Aorta (tissue), 5 donors: ENCODE measurements at places on chromosomes 5 and 9. TPM values are rescaled to one million over a fixed set of nuclear protein-coding genes. Genes with fewer than 3 reads are reported as not detected.

The ITGA1 gene
- 152 TPM for total RNA-seq

The CDC25C gene
- total RNA-seq: not detected

The TRPM6 gene
- total RNA-seq: 1.0 TPM

The TLE4 gene
- 38.3 TPM for total RNA-seq

- no peak overlapping the region for H3K27ac ChIP-seq
- no peaks in the 10 kb centered on the region for H3K4me1 ChIP-seq
- DNase-seq: no peak
- H3K36me3 ChIP-seq: no peaks in the 10 kb centered on the region
Observed at GRCh38 chr5:89342106-89342876, 459.3 kb upstream of the MEF2C start.

- no peak for DNase-seq
- H3K27ac ChIP-seq: no peak overlapping the region
- H3K27me3 ChIP-seq: no peaks in the 10 kb centered on the region
- H3K36me3 ChIP-seq: peaks cover 14% of the 10 kb centered on the region
- H3K4me1 ChIP-seq: no peaks in the 10 kb centered on the region
Observed at GRCh38 chr9:76707510-76707909, 56.7 kb upstream of the PCA3 start.

DNA sequence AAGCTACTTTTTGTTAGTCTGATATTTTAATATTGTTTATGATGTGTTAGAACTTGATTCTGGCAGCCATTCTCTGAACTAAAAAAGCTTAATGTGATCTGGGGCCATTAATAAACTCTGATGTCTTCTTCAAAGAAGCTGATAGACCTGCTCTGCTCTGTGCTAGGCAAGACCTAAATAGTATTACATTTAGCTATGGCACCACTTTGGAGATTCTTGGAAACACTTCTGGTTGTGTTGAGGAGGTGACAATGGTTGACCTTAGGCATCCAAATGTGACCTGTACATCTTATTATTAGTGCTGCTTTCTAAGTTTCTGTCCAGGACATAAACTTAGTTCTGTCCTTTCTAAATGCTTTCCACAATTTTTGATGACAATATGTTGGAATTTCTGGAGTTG lies 21.7 kb upstream of the SCGB3A2 start:
- H3K27me3 ChIP-seq: no peaks in the 10 kb centered on the region
- no peaks in the 10 kb centered on the region for H3K4me1 ChIP-seq
- no peak for DNase-seq
- H3K36me3 ChIP-seq: no peaks in the 10 kb centered on the region
- no peak overlapping the region for H3K27ac ChIP-seq

DNA sequence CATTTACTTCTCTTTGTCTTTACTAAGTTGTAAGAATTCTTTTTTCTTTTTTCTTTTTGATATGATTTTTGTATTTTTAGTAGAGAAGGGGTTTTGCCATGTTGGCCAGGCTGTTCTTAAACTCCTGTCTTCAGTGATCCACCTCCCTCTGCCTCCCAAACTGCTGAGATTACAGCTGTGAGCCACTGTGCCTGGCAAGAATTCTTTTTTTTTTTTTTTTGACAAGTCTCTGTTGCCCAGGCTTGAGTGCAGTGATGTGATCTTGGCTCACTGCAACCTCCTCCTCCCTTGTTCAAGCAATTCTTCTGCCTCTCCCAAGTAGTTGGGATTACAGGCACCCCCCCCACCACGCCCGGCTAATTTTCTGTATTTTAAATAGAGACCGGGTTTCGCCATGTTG lies 9.9 kb downstream of the NPM1 start:
- no peaks in the 10 kb centered on the region for H3K27me3 ChIP-seq
- H3K27ac ChIP-seq: no peak overlapping the region
- no peaks in the 10 kb centered on the region for H3K4me1 ChIP-seq
- DNase-seq: no peak

DNA sequence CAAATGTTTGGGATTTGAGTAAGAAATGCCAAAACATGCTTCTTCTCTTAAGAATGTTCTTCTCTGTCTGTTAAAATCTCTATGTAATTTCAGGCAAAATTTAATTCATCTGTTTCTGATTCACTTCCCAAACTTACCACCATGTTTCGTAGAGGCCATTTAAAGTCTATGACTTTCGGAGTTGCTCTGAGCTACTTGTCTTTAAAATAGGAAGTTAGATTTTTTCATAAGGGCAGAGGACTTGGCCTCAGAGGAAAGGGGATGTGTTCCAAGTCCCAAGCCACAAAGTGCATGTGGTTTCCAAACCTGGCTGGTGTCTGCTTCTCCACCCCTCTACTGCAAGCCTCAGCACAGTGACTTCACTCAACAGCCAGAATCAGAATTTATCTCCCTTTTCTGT lies 111.3 kb upstream of the ADRA1B start:
- no peaks in the 10 kb centered on the region for H3K27me3 ChIP-seq
- no peak overlapping the region for H3K27ac ChIP-seq
- DNase-seq: peak; percentile 75

DNA sequence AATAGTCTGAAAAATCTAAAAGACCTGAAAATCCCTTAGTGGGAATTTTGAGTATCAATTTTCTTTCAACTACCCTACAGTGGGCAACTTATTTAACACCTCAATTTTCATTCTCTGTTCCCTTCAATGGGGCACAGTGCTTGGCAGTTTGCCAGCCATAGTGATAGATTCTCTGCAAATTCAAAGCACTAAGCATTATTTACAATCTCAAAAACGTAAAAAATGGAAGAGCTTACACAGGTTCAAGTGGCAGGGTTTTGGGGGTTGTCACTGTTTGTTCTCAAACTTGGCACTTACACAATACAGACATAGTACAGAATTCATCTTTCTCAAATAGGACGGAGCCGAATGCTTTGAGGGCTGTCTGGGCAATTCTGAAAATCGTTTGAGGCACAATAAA lies 515.0 kb downstream of the EFNA5 start:
- no peaks in the 10 kb centered on the region for H3K36me3 ChIP-seq
- DNase-seq: no peak
- no peak overlapping the region for H3K4me3 ChIP-seq
- no peak overlapping the region for H3K27ac ChIP-seq

GRCh38 chr5:142153674-142154448 lies 45.3 kb downstream of the NDFIP1 start:
- H3K27ac ChIP-seq: no peak overlapping the region
- no peaks in the 10 kb centered on the region for H3K27me3 ChIP-seq
- no peak overlapping the region for H3K4me3 ChIP-seq

- H3K27me3 ChIP-seq: no peaks in the 10 kb centered on the region
- no peaks in the 10 kb centered on the region for H3K36me3 ChIP-seq
- no peak for DNase-seq
- H3K4me1 ChIP-seq: peaks cover 17% of the 10 kb centered on the region
- no peak overlapping the region for H3K4me3 ChIP-seq
Observed at GRCh38 chr5:55599148-55600050, 64.6 kb upstream of the PLPP1 start.

GRCh38 chr5:138945421-138946240 lies 70.5 kb upstream of the LRRTM2 start:
- peaks cover 6% of the 10 kb centered on the region for H3K36me3 ChIP-seq
- no peak overlapping the region for H3K27ac ChIP-seq
- peak; percentile 69 for DNase-seq
- H3K4me1 ChIP-seq: no peaks in the 10 kb centered on the region
- no peak overlapping the region for H3K4me3 ChIP-seq
- H3K27me3 ChIP-seq: no peaks in the 10 kb centered on the region

GRCh38 chr9:14417237-14417636 lies 103.3 kb upstream of the NFIB start:
- no peak for DNase-seq
- H3K4me3 ChIP-seq: no peak overlapping the region
- H3K27ac ChIP-seq: no peak overlapping the region
- no peaks in the 10 kb centered on the region for H3K4me1 ChIP-seq
- no peaks in the 10 kb centered on the region for H3K36me3 ChIP-seq

DNA sequence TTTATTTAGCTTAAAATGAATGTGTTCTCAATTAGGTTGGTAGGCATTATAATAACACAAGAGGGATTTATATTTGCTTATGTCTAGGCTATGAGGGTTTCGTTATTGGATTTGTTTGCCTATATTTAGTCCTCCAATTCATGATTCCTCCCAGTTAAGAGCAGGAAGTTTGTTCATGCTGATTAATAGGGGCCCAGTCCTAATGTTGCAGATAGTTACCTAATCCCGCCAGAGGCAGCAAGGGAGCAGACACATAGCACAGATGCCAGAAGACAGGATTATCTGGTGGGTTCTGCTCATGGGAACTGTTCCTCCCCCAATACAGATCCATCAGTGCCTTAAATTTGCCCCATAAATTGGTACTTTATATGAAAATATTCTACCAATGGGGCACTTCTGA lies 100.8 kb upstream of the TLE4 start:
- H3K27ac ChIP-seq: no peak overlapping the region
- DNase-seq: no peak
- H3K4me3 ChIP-seq: no peak overlapping the region
- H3K36me3 ChIP-seq: no peaks in the 10 kb centered on the region

DNA sequence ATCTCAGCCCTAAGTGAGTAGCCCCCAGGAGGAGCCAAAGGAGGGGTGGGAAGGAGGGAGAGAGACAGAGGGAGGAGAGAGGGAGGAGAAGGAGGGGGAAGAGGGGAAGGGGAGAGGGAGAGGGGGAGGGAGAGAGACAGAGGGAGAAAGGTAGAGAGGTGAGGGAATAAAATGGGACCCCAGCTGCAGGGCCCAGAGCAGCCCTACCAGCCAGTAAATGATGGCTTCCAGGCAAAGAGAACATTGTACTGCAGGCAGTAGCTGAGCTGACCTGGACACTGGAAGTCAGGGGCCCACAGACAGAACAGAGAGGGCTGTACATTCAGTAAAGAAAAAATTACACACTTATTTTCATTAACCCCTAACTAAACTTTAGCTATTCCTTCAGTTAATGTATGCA lies 57.8 kb upstream of the GNE start:
- H3K36me3 ChIP-seq: no peaks in the 10 kb centered on the region
- DNase-seq: no peak
- H3K27me3 ChIP-seq: no peaks in the 10 kb centered on the region
- H3K4me3 ChIP-seq: no peak overlapping the region
- H3K4me1 ChIP-seq: no peaks in the 10 kb centered on the region

DNA sequence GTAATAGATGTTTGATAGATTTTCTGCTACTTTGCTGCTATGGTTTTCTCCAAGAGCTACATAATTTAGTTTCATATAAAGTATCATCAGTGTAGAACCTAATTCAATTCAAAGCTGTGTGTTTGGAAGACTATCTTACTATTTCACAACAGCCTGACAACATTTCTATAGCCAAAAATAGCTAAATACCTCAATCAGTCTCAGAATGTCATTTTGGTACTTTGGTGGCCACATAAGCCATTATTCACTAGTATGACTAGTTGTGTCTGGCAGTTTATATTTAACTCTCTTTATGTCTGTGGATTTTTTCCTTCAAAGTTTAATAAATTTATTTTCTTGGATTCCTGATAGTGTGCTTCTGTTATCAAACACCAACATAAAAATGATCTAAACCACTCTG lies 35.1 kb upstream of the CCDC152 start:
- H3K4me1 ChIP-seq: no peaks in the 10 kb centered on the region
- no peaks in the 10 kb centered on the region for H3K36me3 ChIP-seq
- no peak overlapping the region for H3K4me3 ChIP-seq
- H3K27me3 ChIP-seq: no peaks in the 10 kb centered on the region
- no peak for DNase-seq

DNA sequence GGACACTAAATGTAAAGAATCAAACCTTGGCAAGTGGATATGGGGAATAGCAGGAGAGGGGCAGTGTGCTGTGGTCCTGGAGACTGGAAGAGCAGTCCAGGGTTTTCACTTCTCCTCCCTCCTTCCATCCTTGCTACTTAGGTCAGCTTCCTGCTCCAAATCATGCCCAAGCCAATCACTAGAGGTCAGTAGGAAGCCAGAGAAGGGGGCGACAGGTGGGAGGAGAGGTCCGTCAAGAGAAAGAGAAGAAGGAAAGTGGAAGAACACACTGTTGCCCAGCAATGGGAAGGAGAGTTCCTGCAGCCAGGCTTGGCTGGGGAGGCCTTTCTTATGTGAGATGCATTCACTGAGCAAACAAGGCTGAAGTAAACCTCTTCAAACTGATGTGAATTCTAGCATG lies 289.6 kb downstream of the DTWD2 start:
- no peaks in the 10 kb centered on the region for H3K36me3 ChIP-seq
- no peak overlapping the region for H3K27ac ChIP-seq
- H3K4me1 ChIP-seq: no peaks in the 10 kb centered on the region
- H3K4me3 ChIP-seq: no peak overlapping the region
- DNase-seq: no peak

DNA sequence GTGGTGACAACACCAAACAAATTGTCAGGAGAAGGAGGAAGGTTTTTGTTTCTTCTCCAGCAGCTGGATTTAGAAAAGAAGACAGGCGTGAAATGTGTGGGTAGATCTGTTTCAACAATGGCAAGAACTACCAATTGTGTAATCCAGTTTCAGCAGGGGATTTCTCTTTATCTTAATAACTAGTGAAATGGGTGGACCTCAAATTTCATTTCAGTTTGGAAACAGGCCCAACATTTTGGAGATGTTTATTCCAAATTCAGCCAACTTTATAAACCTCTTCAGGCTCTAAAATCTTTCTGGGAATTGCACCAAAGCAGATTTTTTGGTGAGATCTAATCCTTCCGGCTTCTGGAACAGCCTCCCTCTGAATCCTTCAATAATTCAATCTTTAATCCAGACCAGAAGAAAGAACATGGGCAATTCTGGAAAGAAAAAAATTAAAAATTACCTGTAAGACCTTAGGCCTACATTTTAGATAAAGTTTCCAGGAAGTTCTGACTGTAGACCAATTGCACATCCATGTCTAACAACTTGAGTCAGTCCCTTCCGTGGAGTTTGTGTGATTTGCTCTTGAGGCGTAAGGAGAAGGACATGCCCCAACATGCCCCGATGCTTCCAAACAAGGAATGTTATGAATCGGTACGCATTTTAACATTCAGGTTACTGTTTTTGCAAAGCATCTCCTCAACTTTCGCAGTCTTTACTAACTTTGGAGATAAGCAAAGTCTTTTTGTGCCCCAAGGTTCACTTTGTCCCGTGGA lies 423.6 kb downstream of the IRX1 start:
- no peaks in the 10 kb centered on the region for H3K27me3 ChIP-seq
- no peaks in the 10 kb centered on the region for H3K36me3 ChIP-seq
- DNase-seq: no peak
- H3K4me1 ChIP-seq: no peaks in the 10 kb centered on the region
- H3K27ac ChIP-seq: no peak overlapping the region

- H3K4me3 ChIP-seq: no peak overlapping the region
- no peaks in the 10 kb centered on the region for H3K36me3 ChIP-seq
- no peaks in the 10 kb centered on the region for H3K27me3 ChIP-seq
- no peaks in the 10 kb centered on the region for H3K4me1 ChIP-seq
- DNase-seq: no peak
Observed at GRCh38 chr5:79893976-79894375, 97.1 kb downstream of the MTX3 start.

GRCh38 chr5:79193643-79194042 lies 42.3 kb upstream of the JMY start:
- no peak for DNase-seq
- no peaks in the 10 kb centered on the region for H3K4me1 ChIP-seq
- no peaks in the 10 kb centered on the region for H3K36me3 ChIP-seq
- no peaks in the 10 kb centered on the region for H3K27me3 ChIP-seq
